ENCODE measurements at places on chromosomes 3 and 15. TPM values are rescaled to one million over a fixed set of nuclear protein-coding genes. Genes with fewer than 3 reads are reported as not detected.

- ATAC-seq, result peak; percentile 25
These were observed 7.3 kb downstream of the MYO5C start for GRCh38 chr15:52288051-52288942.

DNA sequence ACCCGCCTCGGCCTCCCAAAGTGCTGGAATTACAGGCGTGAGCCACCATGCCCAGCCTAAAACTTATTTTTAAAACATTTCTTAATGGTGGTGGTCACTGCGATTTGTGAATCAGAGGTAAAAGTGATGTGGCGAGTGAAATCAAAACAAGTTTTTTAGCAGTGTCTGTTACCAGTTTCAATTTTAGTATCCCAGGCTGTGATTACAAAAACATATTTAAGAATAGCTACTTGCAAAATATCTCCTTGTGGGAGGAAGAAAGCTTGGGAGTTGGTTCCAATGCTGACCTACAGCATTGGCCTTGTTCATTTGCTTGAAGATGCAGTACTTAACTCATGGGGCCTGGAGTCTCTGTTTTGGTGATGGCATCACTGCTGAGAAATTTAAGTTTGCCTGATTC, 4.5 kb downstream of the RAB7A start:
- no peak for ATAC-seq

DNA sequence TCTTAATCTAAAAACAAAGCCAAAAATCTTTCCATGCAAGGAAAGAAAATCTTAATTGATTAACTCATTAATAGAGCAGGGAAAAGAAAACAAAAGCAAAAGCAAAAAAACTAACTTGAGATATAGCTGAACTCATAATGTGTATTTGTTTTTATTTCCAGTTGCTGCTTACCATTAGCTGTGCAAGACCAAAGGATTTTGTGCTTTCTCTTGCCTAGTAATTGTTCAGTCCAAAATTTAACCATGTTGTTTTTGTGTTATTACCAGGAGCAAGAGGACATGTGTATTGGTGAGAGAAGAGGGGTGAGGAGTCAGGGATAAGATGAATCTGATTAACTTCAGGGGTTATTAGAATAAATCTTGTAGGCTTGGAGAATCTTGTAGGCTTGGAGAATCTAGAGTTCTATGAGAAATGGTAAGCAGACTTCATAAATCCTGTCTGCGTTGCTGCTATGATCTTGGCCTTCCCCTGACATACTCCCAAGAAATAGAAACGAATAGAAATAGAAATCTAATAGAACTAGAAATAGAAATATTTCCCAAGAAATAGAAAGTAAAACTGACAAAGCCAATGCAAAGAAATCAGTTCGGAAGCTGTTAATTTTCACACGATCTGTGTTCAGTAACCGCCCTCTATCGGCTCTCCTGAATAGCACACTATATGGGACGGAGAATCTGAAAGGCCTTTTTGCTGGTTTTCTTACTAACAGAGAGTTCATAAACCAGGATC, 72.6 kb upstream of the TNFSF10 start:
- peak; percentile 72 for ATAC-seq

GRCh38 chr3:145704020-145704419, 457.0 kb downstream of the PLOD2 start:
- ATAC-seq, result no peak

- ATAC-seq, result no peak
These were observed 44.7 kb upstream of the C2CD4B start for GRCh38 chr15:62209821-62210220.

DNA sequence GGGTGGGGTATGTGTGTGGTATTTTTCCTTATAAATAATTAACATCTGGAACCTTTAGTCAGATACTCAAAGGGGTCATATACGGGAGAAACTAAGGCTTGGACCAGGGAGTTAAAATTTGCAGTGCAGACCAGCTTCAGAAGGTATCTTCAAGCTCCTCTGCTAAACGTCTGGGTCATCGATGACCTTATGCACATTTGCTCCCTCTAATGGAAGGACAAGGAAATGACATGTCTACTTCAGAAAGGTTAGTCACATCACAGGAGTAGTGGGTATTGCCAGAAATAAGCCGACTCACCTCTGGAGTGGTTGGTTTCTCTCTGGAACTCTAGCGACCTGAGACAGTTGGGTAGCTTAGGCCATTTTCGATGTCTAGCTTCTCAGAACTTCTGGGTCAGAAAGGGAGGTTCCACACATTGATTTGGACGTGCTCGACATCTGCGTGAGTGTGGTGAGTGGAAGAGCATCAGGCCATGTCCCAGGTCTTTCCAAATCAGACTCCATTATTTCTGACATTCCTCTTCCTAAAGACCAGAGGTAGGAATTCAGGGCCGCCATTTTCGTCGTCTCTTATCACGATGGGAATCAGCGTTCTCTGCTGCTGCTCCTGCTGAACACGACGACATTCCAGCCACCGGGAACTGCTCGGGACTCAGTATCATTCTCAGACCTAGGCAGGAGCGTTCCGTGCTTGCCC, 31.8 kb upstream of the RASA2 start:
- peak; percentile 53 for ATAC-seq

DNA sequence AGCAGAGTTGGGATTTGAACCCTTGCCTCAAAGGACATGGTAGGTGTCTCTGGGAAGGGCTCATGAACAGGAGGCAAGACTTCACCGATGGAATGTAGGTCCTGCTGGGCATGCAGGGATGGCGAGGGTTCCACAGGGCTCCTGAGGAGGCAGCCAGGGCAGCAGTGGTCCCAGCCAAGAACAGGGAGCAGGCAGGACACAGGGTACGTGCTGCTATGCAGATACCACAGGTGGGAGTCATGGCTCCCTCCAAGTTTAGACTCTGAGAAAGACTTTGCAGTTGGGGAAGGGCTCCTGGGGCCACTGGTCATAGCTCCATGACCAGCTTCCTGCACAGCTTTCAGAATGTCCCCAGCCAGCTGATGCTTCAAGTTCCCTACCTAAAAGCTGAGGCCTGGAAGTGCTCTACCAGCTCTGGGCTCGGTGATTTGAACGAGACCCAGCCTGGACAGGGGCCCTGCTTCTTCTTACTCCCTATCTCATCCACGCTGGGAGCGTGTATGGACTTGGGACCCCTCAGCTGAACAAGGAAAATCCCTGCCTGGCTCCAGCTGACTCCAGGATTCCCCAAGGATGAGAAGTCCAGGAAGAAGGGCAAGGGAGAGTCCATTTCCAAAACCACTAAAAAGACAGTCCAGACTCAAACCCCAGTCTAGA, 747 bp downstream of the MYL3 start:
- no peak for ATAC-seq

DNA sequence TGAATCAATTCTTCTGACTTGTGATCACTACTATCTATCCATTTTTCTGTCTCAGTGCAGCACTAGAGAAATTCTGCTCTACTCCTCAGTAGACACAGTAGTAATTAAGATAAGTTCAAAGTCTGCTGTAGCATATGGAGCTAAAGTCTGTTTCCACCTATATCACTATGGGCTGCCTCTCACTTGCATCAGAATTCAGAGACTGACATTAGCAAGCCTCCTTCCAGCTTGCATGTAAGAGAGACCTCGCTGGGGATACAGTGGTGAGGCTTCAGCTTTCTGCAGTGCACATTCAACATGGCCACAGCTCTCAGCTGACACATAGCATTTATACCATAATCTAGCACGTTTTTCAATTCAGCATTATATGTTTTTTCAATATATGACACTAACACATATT, 217.0 kb downstream of the PLOD2 start:
- no peak for ATAC-seq

- no peak for ATAC-seq
These were observed 53.0 kb upstream of the STXBP5L start for GRCh38 chr3:120854908-120855526.

DNA sequence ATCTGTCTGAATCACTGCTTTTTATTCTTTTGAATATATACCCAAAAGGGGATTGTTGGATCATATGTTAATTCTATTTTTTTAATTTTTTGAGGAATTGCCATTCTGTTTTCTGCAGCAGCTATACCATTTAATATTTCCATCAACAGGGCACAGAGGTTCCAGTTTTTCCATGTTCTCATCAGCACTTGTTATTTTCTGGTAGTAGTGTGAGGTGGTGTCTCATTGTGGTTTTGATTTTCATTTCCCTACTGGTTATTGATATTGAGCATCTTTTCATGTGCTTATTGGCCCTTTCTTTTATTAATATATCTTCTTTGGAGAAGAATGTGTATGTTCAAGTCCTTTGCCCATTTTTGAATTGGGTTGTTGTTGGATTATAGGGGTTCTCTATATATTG, 68.1 kb downstream of the PDE8A start:
- no peak for ATAC-seq

- peak; percentile 95 for ATAC-seq
These were observed 37.5 kb upstream of the CCR4 start for GRCh38 chr3:32913790-32914446.

GRCh38 chr15:65077981-65078352, 1.4 kb downstream of the KBTBD13 start:
- peak; percentile 75 for ATAC-seq

GRCh38 chr3:98784666-98785600, 21.8 kb downstream of the ST3GAL6 start:
- peak; percentile 76 for ATAC-seq

GRCh38 chr15:28975766-28976179, 90.0 kb downstream of the APBA2 start:
- ATAC-seq, result no peak

- ATAC-seq, result no peak
These were observed 1.8 kb downstream of the TLNRD1 start for GRCh38 chr15:81002331-81003096.

GRCh38 chr15:73944161-73945129, 18.2 kb downstream of the LOXL1 start:
- ATAC-seq, result no peak

GRCh38 chr3:177606891-177607290, 409.6 kb upstream of the TBL1XR1 start:
- ATAC-seq, result no peak

- ATAC-seq, result peak; percentile 2
These were observed 14.3 kb upstream of the CCNL1 start for GRCh38 chr3:157174290-157174648.

- ATAC-seq, result no peak
These were observed 435.6 kb downstream of the GOLGA6L6 start for GRCh38 chr15:20106026-20106425.

- ATAC-seq, result no peak
These were observed 846.7 kb downstream of the EPHA3 start for GRCh38 chr3:89954137-89954536.

DNA sequence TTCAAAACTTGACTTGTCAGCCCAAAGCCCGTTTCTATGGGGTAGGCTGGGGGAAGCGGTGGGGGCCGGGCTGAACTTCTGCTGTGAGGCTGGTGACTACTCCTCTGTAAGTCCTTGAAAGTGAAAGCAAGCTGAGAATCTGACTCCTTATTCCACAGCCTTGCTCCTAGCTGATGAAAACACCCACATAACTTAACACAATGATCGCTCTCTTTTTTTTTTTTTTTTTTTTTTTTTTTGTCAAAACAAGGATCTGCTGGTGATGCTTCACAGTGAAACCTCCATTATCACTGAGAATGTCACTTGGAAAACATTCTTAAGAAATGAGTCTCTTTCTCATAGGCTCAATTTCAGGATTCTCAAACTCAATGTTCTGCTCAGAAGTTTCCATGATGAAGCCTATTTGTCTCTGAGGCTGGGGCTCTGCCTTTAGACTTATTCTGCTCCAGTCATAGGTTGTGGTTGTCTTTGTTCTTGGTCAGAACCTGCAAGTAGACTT, 31.4 kb upstream of the TKT start:
- no peak for ATAC-seq

DNA sequence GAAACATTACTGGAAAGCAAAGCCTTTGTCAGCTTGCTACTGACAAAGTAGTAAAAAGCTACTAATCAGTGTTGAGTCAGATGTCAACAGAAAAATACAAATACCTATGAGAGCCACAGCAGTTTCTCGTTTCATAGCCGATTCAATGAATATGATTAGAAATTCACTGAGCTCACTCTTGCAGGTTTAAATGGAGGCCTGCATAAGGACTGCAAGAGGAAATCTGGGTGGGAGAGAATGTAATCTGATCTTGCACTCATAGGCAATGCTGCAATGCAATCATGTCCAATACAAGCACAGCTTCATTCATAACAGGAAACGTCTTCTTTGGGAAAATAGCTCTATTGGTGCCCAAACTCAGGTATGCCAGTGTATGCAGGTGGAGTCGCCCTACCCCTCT, 608.8 kb downstream of the ROBO2 start:
- ATAC-seq, result no peak

DNA sequence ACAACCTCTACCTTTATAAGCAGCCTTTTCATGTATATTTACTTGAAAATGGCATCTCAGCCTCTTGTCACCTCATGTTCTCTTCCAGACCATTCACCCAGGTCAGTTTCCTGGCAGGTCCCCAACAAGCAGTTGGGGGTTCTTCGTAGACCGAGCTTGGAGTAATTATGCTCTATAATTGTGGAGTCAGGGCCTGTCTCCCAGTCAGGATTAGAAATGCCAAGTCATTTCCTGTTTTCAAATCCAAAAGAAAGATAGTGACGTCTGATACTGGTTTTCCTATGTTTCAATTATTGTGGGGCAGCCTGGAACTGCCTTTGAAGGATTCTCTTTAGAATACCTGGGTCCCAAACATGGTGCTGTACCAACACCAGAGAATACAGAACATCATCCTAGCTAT, 430.6 kb downstream of the MECOM start:
- ATAC-seq, result no peak

GRCh38 chr3:184717399-184717983, 5.6 kb upstream of the MAGEF1 start:
- ATAC-seq, result no peak

The NR2F2 gene
- total RNA-seq, result 97.8 TPM

The SERPINI2 gene
- total RNA-seq, result not detected

The BCL2A1 gene
- 13.3 TPM for total RNA-seq

The SEC22A gene
- total RNA-seq, result 32.2 TPM

The SYNPR gene
- total RNA-seq, result not detected

The SLITRK3 gene
- total RNA-seq, result 24.3 TPM

The GATA2 gene
- 16.0 TPM for total RNA-seq

The TMEM108 gene
- total RNA-seq, result 7.3 TPM

The SIAH2 gene
- total RNA-seq, result 30.2 TPM

The SCAMP5 gene
- total RNA-seq, result 10.1 TPM

The DLL4 gene
- total RNA-seq, result 1.9 TPM

The MKRN2OS gene
- total RNA-seq, result not detected

The HTR3E gene
- total RNA-seq, result not detected

The DET1 gene
- 7.4 TPM for total RNA-seq

The SLC28A2 gene
- total RNA-seq, result not detected

The OR5H15 gene
- total RNA-seq, result not detected

The CFAP91 gene
- total RNA-seq, result 3.6 TPM

The AMT gene
- 0.32 TPM for total RNA-seq

The CYP1A1 gene
- not detected for total RNA-seq

The NT5DC2 gene
- 21.7 TPM for total RNA-seq
